ENCODE measurements at places on chromosomes 16 and 17.

- DNase-seq = no peak
Measured at GRCh38 chr17:29504711-29505110, 62.1 kb downstream of the ABHD15 start.

DNA sequence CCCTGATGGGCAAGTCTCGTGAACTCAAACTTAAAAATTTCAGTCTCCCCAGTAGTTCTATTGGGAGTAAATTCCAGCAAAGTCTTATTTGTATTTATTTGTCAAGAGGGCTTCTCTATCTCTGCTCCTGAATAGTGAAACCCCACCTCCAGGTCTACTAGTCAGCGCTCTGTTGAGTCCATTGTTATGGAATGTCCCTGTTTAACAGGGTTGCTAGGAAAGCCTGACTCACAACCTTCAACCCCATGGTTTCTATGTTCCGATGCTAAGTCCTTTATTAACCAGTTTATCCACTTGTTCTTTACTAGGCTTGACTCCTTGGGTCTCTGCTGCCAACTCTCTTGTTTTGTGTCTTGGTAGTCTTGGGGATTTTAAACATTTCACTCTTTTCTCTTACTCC, 250.7 kb upstream of the MYOCD start:
- no peak for DNase-seq

DNA sequence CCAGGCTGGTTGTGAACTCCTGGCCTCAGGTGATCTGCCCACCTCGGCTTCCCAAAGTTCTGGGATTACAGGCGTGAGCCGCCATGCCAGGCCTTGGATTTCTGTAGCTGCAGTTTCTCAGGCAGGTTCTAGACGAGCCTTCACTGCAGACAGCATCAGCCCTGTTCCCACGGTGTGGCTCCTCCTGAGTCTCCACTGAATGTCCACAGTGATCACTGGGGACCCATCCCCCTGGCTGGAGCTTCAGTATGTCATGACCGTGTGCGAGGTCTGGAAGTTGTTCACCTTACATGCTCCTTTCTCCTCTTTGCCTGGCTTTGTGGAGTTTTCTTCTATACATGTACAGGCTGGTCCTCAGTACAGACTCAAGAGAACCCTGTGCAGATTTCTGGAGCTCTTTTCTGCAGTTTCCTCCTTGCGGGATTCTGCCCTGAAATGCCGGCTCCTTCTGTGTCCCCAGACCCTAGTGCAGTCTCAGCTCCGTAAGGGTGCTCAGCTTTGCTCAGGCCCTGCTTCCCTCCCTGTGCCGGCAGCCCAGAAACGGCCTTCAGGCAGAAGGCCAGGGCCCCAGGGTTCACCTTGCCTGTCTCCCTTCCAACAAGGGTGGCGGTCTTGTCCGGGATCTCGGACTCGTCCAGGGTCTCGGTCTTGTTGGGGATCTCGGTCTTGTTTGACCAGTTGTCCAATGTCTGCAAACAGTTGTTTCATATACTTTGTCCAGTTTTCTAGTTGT, 14.3 kb upstream of the FASN start:
- no peak for DNase-seq

DNA sequence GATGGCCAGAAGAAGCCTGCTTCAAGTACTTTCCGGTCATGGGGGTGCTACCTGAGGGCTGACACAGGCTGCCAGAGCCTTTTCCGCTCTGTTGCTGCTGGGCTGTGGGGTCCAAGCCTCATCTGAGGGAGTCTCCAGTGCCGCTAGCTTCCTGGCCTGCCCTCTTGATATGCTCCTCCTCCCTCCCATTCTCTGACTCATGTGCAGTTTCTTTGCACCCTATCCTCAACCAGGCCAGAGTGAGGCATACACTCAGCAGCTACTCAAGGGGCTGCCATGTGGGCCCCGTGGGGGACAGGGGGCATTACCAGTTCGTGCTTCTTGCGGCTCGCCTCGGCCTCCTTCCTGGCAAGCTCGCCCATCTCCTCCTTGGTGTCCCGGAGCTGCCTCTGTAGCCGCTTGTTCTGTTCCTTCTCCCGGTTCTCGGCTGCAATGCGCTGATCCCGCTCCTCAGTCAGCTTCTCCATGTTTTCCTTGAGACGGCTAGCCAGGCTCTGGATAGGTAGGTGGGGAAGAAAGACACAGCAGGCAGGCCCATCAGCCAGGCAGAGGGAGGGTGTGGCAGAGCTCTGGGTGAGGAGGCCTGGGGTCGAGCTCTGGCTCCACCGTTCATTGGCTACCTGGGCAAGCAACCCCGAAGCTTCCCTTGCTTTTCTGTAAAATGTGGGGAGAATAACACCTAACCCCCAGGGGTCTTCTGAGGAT, 43.8 kb downstream of the PIPOX start:
- DNase-seq = no peak

- no peak for DNase-seq
Measured at GRCh38 chr17:77496831-77497577, 356.2 kb downstream of the SEC14L1 start.

DNA sequence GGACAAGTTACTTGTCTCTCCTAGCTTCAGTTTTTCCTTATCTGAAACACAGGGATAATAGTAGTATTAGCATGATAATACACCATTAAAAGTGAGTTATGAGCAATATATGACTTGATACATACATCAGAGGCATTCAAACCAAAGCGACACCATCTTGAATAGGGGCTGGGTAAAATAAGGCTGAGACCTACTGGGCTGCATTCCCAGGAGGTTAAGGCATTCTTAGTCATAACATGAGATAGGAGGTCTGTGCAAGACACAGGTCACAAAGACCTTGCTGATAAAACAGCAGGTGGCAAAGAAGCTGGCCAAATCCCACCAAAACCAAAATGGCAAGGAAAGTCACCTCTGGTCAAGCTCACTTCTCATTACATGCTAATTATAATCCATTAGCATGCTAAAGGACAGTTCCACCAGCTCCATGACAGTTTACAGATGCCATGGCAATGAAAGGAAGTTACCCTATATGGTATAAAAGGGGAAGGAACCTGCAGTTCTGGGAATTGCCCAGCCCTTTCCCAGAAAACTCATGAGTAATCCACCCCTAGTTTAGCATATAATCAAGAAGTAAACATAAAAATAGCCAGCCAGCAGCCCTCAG, 37.2 kb upstream of the HS3ST3A1 start:
- DNase-seq = no peak

- no peak for DNase-seq
Measured at GRCh38 chr17:28363186-28363585, 1.8 kb downstream of the SEBOX start.

DNA sequence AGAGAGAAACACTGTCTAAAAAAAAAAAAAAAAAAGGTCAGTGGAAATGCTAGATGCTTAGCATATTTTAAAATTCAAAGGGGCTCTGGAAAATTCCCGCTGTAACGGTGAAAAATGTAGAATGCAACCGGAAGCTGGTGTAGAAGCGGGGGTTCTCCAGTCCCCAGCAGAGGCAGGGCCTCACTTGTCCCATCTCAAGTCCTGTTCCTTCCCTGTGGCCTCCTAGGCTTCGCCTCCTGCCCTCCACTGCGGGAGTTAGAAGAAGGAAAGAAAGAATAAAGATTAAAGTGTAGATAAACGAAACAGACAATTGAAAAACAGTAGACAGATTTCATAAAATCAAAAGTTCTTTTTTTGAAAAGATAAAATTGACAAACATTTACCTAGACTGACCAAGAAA, 14.8 kb upstream of the ZNF287 start:
- no peak for DNase-seq

DNA sequence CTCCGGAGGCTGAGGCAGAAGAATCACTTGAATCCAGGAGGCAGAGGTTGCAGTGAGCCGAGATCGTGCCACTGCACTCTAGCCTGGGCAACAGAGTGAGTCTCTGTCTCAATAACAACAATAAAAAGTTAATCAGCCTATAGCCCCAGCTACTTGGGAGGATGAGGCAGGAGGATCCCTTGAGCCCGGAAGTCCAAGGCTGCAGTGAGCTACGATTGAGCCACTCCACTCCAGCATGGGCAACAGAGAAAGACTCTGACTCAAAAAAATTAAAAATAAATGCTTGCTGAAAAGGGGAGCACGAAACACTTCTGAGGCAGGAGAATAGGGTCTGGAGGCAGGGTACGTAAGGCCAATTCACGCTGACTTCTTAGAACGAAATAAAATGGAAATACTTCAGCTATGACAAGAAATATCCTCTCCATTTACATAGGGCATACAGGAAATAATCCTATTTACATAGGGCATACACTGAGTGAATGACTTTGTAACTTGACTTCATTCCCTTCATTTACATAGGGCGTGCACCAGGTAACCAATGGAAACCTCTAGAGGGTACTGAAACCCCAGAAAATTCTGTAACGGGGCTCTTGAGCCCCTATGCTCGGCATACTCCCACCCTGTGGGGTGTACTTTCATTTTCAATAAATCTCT, 3.2 kb upstream of the PRPSAP1 start:
- no peak for DNase-seq

- DNase-seq = no peak
Measured at GRCh38 chr16:22189473-22190080, 16.5 kb upstream of the EEF2K start.

GRCh38 chr17:537133-537532, 177.5 kb downstream of the VPS53 start:
- DNase-seq = no peak

DNA sequence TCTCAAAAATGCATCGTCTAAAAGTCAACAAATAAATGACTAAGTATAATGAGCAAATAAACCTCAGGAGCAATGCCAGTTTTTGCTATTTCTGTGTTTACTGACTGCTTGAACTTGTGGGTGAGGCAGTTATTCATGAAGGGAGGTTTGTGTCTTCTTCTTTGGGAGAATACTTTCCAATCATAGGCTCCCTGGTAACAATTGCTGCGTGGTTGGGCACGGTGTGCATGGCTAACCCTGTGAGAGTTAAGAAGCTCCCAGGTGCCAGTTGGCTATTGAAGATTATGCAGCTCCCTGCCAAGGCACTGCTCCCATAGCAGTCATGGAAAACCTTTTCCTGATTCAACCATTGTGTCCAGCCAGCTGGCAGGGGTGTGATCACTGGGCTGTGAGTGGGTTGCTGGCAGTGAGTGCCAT, 775.9 kb upstream of the GOT2 start:
- DNase-seq = no peak

DNA sequence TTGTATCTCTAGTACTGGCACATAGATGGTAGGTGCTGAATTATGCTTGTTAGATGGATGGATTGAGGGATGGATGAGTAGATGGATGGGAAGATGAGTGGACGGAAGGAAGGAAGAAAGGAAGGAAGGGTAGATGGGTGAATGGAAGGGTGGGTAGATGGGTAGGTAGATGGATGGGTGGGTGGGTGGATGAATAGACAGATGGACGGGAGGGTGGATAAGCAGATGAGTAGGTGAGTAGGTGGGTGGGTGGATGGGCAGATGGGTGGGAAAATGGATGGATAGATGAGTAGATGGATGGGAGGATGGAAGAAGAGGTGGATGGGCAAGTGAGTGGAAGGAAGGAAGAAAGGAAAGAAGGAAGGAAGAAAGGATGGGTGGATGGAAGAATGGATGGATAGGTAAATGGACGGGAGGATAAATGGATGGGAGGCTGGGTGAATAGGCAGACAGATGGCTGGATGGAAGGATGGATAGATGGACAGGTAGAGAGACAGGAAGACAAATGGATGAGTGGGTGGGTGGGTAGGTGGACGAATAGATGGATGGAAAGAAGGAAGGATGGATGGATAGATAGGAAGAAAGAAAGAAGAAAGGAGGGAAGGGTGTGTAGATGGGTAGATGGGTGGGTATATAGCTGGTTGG, 56.9 kb downstream of the MYH11 start:
- no peak for DNase-seq

DNA sequence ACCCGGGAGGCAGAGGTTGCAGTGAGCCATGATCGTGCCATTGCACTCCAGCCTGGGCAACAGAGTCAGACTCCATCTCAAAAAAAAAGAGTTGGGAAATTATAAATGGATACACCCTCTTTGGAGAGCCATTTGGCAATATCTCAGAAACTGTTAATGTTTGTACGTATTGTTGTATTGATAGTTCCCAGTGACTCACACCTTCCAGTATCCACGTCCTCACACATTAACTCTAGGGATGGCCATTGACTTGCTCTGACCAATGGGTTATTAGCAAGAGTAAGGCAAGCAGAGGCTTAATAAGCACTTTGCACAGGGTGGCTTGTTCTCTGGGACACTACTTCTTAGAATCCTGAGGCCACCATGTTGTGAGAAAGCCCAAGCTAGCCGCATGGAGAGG, 107.6 kb upstream of the LHX1 start:
- no peak for DNase-seq

- DNase-seq = no peak
Measured at GRCh38 chr17:73480740-73481139, 163.5 kb downstream of the SDK2 start.

DNA sequence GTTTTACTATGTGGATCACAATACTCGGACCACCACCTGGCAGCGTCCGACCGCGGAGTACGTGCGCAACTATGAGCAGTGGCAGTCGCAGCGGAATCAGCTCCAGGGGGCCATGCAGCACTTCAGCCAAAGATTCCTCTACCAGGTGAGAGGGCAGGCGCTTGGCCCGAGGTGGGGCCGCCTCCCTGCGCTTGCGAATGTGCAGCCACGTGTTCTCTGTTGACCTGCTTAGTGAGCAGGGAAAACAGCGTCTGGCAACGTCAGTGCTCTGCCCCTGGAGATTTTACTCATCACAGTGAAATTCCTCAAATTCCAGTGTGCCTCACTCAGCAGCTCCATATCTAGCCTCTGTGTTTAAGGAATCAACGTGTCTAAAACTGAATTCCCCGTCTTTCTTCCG, 33.4 kb upstream of the CLEC18A start:
- DNase-seq = no peak

DNA sequence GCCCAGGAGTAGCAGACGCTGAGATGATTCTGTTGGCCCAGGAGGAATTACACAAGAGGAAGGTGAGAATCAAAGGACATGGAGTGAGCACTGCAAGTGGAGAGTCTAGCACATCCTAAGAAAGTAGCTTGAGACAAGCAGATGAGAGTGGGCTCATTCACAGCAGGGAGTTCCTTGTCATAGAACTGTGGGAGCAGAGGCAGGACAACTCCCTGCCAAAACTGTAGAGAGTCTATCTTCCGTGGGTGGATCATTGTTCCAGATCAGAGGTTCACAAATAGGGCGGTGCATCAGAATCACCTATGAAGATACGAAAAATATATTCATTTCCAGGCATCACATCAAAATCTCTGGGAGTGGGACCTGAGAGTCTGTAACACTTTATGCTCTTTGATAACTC, 288.9 kb upstream of the C16orf82 start:
- DNase-seq = no peak

DNA sequence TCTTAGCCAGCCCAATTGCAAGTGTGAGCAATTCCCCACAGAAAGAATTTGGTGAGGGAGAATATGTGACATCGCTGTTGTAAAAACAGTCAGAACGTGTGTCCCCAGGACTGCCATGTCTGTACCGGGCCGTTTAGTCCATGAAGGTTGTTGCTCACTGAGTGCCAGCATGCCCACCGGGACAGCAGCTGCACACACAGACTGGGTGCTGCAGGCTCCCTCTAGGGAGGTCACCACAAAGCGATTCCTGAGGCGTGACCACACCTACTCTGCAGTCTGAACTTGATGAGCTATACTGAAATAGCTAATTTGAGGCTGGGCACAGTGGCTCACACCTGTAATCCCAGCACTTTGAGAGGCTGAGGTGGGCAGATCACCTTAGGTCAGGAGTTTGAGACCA, 44.1 kb upstream of the ADORA2B start:
- DNase-seq = no peak

Measured in stimulated activated CD4-positive, alpha-beta T cell treated with anti-CD3 and anti-CD28 coated beads, Interleukin-12 subunit alpha, Interleukin-12 subunit beta, amount 100 ng/mL, for 24 hours (primary cell).